Right lobe of liver (tissue), 6 donors: ENCODE measurements at places on chromosomes 5 and 9. TPM values are rescaled to one million over a fixed set of nuclear protein-coding genes. Genes with fewer than 3 reads are reported as not detected.

DNA sequence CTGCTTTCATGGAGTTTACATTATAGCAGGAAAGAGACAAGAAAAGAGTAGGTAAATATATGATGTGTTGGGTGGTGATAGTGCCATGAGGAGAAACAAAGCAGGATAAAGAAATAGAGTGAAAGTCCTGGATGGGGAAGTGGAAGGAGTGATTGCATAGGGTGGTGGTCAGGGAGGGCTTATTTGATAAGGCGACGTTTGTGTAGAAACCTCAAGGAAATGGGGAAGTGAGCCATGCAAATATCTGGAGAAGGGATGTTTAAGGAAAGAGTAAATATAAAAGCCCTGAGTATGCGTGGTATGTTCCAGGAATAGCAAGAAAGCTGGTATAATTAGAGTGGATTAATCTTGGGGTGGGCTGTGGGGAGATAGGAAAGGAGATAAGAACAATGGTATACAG, 134.7 kb upstream of the SV2C start:
- DNase-seq: no peak
- no peaks in the 10 kb centered on the region for H3K4me1 ChIP-seq
- H3K4me3 ChIP-seq: no peak overlapping the region
- H3K27me3 ChIP-seq: no peaks in the 10 kb centered on the region
- H3K27ac ChIP-seq: no peak overlapping the region

DNA sequence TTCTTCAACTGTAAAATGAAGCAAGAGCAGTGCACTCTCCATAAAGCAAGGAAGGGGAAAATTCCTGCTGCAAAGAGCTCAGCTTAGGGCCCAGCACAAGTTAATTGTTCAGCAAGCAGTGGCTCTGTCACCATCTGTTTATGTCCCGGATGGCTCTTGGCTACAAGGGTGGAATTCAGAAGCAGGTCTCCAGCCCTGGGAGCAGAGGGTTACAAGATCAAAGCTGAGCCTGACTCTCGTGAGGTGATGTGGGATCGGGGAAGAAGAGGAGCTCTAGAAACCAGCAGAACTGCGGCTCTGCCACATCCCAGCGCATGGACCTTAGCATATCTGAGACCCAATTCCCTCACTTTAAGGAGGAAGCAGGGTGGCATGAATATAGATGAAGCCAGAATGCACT, 25.2 kb upstream of the OLFM1 start:
- no peak for DNase-seq
- no peaks in the 10 kb centered on the region for H3K36me3 ChIP-seq
- no peak overlapping the region for H3K27ac ChIP-seq
- H3K4me3 ChIP-seq: no peak overlapping the region
- H3K4me1 ChIP-seq: no peaks in the 10 kb centered on the region

The PDCD1LG2 gene
- 0.55 TPM for total RNA-seq

DNA sequence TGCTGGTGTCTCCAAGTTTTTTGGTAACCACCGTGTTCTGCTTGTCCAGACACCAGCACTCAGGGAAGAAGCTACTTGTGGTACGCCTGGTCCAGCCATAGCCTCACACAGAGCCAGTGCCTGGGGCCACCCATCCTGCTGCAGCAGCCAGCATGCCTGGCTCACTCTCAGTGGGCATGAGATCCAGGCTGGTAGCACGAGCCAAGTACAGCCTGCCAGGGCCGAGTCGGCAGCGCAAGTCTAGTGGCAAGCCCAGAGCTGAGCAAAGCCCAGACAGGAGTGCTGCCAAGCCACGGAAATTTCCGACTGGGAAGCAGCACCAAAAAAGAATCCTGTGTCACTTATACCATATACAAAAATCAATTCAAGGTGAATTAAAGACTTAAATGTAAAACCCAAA, 36.3 kb upstream of the FBXL17 start:
- H3K27me3 ChIP-seq: no peaks in the 10 kb centered on the region
- H3K36me3 ChIP-seq: no peaks in the 10 kb centered on the region
- H3K4me3 ChIP-seq: no peak overlapping the region
- H3K4me1 ChIP-seq: no peaks in the 10 kb centered on the region

The ISL1 gene
- total RNA-seq: not detected

The WHRN gene
- 2.2 TPM for total RNA-seq

- no peak for DNase-seq
- no peaks in the 10 kb centered on the region for H3K4me1 ChIP-seq
- H3K27ac ChIP-seq: no peak overlapping the region
- H3K36me3 ChIP-seq: peaks cover 24% of the 10 kb centered on the region
Observed at GRCh38 chr9:125153712-125154367, 10.5 kb upstream of the SCAI start.

The CREBRF gene
- total RNA-seq: 12.7 TPM

The FAM153A gene
- total RNA-seq: 1.1 TPM

DNA sequence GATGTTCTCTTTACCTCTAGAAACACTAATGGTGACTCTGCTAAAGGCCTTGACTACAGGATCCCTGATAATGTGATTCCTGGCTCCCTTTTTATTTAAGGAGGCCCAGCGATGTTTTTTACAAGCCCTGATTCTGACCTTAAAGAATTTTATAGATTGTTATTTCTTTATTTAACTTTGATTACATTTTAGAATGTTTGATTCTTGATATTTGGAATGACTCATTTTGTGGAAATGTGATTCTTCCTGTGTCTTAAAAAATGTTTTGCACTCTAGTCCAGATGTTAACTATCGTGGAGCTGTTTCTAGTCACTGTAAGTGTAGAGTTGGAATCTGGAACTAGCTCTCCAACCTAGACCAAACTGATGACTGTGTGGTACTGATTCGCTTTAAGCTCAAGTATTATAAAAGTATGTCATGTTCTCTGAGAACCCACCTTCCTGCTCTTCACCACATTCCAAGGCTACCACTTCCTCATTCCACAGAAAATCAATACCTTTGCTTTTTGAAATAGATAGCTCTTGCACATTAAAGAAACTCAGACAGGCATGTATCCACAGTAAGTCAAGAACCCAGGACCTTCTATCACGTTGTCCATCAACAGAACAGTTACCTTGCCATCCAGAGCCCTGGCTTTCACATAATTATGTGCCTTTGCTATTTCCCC, 65.2 kb downstream of the JMY start:
- H3K27ac ChIP-seq: no peak overlapping the region
- peaks cover 13% of the 10 kb centered on the region for H3K36me3 ChIP-seq
- DNase-seq: no peak
- H3K4me1 ChIP-seq: no peaks in the 10 kb centered on the region
- no peak overlapping the region for H3K4me3 ChIP-seq
- H3K27me3 ChIP-seq: no peaks in the 10 kb centered on the region

- no peak for DNase-seq
- H3K36me3 ChIP-seq: no peaks in the 10 kb centered on the region
- no peaks in the 10 kb centered on the region for H3K27me3 ChIP-seq
- no peak overlapping the region for H3K4me3 ChIP-seq
- no peak overlapping the region for H3K27ac ChIP-seq
- H3K4me1 ChIP-seq: no peaks in the 10 kb centered on the region
Observed at GRCh38 chr5:137629646-137630045, 106.2 kb downstream of the KLHL3 start.

GRCh38 chr5:59500014-59500413, 393.5 kb downstream of the PDE4D start:
- no peaks in the 10 kb centered on the region for H3K27me3 ChIP-seq
- no peaks in the 10 kb centered on the region for H3K4me1 ChIP-seq
- H3K36me3 ChIP-seq: no peaks in the 10 kb centered on the region
- H3K27ac ChIP-seq: no peak overlapping the region
- H3K4me3 ChIP-seq: no peak overlapping the region

GRCh38 chr9:136700959-136701667, 11.3 kb upstream of the DIPK1B start:
- no peak for DNase-seq
- H3K36me3 ChIP-seq: no peaks in the 10 kb centered on the region
- H3K4me3 ChIP-seq: no peak overlapping the region
- no peak overlapping the region for H3K27ac ChIP-seq

DNA sequence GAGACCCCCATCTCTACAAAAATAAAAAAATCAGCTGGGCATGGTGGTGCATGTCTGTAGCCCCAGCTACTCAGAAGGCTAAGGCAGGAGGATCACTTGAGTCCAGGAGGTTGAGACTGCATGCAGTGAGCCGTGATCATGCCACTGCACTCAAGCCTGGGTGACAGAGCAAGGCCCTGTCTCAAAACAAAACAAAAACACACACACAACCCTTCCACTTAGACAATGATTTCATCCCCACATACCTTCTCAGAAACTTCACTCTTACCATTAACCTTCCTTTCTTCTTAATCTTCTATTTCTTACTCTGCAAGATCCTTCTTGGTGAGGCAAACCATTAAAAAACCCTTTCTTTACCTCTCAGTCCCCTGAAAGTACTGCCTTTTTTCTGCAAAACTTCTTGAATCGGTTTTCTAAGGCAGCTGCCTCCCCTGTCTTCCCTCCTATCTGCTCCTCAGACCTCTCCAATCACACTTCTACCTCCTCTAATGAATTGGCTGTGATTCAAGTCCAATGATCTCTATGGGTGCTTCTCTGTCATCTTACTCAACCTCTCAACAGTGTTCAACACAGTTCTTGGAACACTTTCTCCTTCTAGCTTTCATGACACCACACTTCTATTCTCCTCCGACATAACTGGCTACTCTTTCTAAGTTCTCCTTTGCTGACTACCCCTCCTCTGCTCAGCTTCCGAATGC, 47.3 kb downstream of the PFDN1 start:
- H3K27me3 ChIP-seq: no peaks in the 10 kb centered on the region
- DNase-seq: no peak
- H3K4me1 ChIP-seq: no peaks in the 10 kb centered on the region
- no peak overlapping the region for H3K4me3 ChIP-seq
- H3K27ac ChIP-seq: no peak overlapping the region

The DNAJA1 gene
- 94.7 TPM for total RNA-seq

- H3K4me3 ChIP-seq: no peak overlapping the region
- H3K27ac ChIP-seq: no peak overlapping the region
- no peak for DNase-seq
- H3K4me1 ChIP-seq: no peaks in the 10 kb centered on the region
- no peaks in the 10 kb centered on the region for H3K27me3 ChIP-seq
- no peaks in the 10 kb centered on the region for H3K36me3 ChIP-seq
Observed at GRCh38 chr5:160260881-160261815, 31.8 kb downstream of the FABP6 start.

DNA sequence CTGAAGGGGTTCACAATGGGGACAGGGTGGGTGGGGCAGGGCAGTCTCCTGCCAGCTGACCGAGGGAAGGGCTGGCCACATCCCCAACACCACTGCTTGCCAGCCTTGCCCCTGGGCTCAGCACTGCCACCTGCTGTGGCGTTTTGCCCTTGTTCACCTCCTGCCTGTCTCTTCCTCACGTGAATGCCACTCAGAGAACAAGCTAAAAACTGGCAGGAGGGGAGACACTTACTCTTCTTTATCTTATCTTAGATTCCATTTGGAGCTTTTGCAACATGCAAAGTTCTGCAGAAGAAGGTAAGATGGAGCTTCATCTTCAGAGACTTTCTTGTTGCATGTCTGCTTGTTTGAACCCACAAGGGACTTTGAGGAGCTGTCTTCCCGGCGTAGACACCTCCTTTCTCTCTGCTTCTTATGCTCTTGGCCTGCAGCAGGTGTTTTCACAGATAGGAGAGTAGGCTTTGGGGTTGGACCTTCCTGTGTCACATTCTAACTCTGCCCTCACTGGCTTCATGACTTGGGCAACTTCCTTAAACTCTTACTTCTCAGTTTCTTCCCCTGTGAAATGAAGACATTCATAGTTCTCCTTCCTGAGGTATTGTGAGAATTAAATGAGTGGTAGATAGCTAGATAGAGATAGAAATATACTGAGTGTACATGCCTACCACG, 4.1 kb downstream of the LRSAM1 start:
- H3K27me3 ChIP-seq: no peaks in the 10 kb centered on the region
- peak; percentile 65 for DNase-seq
- no peak overlapping the region for H3K27ac ChIP-seq
- peaks cover 15% of the 10 kb centered on the region for H3K36me3 ChIP-seq

DNA sequence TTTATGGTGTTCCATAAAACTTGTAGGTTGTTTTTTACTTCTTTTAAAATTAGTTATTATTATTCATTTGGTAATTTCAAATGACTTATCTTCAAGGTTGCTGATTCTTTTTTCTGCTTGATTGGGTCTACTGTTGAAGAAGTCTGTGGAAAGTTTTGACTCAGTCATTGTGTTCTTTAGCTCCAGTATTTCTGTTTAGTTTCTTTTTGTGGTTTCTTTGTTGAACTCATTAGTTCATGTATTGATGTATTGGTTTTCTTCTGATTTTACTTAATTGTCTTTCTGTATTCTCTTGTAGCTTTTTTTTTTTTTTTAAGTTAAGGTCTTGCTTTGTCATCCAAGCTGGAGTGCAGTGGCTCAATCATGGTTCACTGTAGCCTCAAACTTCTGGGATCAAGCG, 345.4 kb upstream of the MEF2C start:
- H3K4me1 ChIP-seq: no peaks in the 10 kb centered on the region
- no peak overlapping the region for H3K4me3 ChIP-seq
- no peak overlapping the region for H3K27ac ChIP-seq

DNA sequence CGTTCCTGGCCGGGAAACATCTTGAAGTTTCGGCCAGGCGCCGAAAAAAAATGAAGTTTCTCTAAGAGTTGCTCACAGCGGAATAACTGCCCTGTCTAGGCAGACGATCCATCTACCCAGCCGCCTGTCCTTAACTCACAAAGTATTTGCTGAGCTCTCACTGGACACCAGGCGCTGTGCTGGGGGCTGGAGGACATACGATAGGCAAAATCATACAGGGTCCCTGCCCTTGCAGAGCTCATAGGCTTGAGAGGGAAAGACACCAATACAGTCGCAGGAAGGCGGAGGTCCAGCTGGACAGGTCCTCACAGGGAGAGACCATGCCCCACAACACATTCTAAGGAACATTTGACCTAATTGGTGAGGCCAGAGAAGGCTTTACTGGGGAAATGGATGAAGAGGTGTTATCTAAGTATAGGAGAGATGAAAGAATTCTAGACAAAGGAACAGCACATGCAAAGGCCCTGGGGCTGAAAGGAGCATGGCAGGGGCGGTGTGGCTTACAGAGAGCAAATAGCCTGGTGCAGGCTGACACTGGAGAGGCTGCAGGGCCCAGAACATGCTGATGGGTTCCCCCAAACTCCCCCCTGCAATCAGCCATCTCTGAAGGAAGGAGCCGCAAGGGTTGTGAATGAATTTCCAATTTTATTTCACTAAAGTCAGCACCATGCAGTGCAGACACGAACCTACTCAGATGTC, 2.0 kb upstream of the MXD3 start:
- no peak overlapping the region for H3K4me3 ChIP-seq
- H3K4me1 ChIP-seq: peaks cover 15% of the 10 kb centered on the region
- no peaks in the 10 kb centered on the region for H3K36me3 ChIP-seq
- no peaks in the 10 kb centered on the region for H3K27me3 ChIP-seq
- no peak overlapping the region for H3K27ac ChIP-seq

The ANXA2R gene
- total RNA-seq: 0.21 TPM
